ENCODE measurements at places on chromosomes 4 and X.

DNA sequence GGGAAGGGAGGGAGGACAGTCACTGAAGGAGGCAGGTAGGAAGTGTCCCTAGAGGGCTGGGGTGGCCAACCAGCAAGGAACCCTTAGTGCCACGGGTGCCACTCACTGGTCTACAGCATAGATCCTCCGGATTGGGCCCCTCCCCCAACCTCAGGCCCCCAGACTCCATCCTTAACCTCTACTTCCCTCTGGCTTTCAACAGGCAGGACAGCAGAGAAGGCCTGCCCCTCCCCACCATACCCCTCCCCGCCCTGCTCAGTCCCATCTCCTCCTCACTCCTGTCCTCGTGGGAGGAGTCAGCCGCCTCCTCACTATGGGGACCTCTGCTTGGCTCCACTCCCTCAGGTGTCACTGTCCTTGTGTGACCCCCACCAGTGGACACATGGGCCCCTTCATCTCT lies 77.7 kb upstream of the PSAPL1 start:
- DNase-seq = no peak

GRCh38 chrX:142860944-142861343 lies 164.8 kb upstream of the SPANXN4 start:
- no peak for DNase-seq

GRCh38 chr4:78845472-78845871 lies 69.3 kb downstream of the BMP2K start:
- DNase-seq = peak; percentile 5

DNA sequence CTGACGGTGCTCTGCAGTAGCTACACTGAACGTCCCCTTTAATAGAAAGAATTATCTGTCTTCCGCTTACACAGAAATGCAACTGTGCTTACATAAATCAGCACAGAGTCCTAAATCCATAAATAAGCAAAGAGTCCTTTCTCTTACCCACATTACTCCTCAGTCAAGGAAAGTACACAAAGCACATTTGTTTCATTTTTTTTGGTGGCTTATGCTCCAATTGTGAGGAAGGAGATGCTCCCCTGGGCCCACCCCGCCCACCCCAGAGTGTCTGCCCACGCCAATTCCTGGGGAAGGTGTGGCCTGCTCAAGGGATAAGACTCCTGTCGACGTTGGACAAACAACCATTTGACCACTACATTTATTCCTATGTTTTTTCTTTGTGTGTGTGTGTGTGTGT lies 53.8 kb downstream of the CPLX1 start:
- DNase-seq = no peak

- DNase-seq = no peak
These were observed 16.8 kb upstream of the EPGN start for GRCh38 chr4:74291471-74291870.

GRCh38 chr4:48141048-48141447 lies 7.0 kb upstream of the TXK start:
- peak; percentile 50 for DNase-seq

- no peak for DNase-seq
These were observed 8.3 kb downstream of the RNF128 start for GRCh38 chrX:106734827-106735226.

- DNase-seq = no peak
These were observed 11.5 kb upstream of the GPM6B start for GRCh38 chrX:13828392-13828791.
